ENCODE measurements at places on chromosomes 2 and 18. TPM values are rescaled to one million over a fixed set of nuclear protein-coding genes. Genes with fewer than 3 reads are reported as not detected.

WNT6 gene
- total RNA-seq, result 0.37 TPM

MTERF4 gene
- total RNA-seq, result 25.5 TPM

CFC1 gene
- not detected for total RNA-seq

FOXD4L1 gene
- not detected for total RNA-seq

CDH2 gene
- total RNA-seq, result 0.84 TPM

LRRC30 gene
- not detected for total RNA-seq

ACTR1B gene
- total RNA-seq, result 71.3 TPM

YES1 gene
- 83.4 TPM for total RNA-seq

IL37 gene
- not detected for total RNA-seq

DCDC2C gene
- not detected for total RNA-seq

NT5C1B gene
- not detected for total RNA-seq

LRP2 gene
- 0.05 TPM for total RNA-seq

CHRND gene
- not detected for total RNA-seq

IL1A gene
- not detected for total RNA-seq

DPP10 gene
- 8.1 TPM for total RNA-seq

ZBTB7C gene
- total RNA-seq, result 25.1 TPM

TDRD15 gene
- total RNA-seq, result not detected

ANKRD30B gene
- total RNA-seq, result not detected

POTEC gene
- total RNA-seq, result not detected

MAP2 gene
- total RNA-seq, result 1.4 TPM

RGPD3 gene
- 0.05 TPM for total RNA-seq

ALPI gene
- 9.4 TPM for total RNA-seq

SCN9A gene
- total RNA-seq, result 6.4 TPM

PFN4 gene
- total RNA-seq, result 0.27 TPM

NPPC gene
- total RNA-seq, result not detected

MAPRE3 gene
- 21.6 TPM for total RNA-seq

MAB21L4 gene
- 22.2 TPM for total RNA-seq

SH3RF3 gene
- total RNA-seq, result 1.3 TPM

RESP18 gene
- total RNA-seq, result not detected

COL3A1 gene
- total RNA-seq, result 119 TPM

EPB41L3 gene
- 43.3 TPM for total RNA-seq

TUBA4B gene
- total RNA-seq, result not detected

SLC30A3 gene
- not detected for total RNA-seq

PAX3 gene
- total RNA-seq, result 0.16 TPM

IL1B gene
- total RNA-seq, result 5.7 TPM

RAB31 gene
- total RNA-seq, result 4.7 TPM

UNC80 gene
- total RNA-seq, result 0.16 TPM

REL gene
- 31.5 TPM for total RNA-seq

IL18R1 gene
- 3.0 TPM for total RNA-seq

POTEF gene
- not detected for total RNA-seq

RASGRP3 gene
- total RNA-seq, result 3.6 TPM

MYCN gene
- 1.7 TPM for total RNA-seq

DNAH6 gene
- total RNA-seq, result 1.8 TPM

CD8B2 gene
- not detected for total RNA-seq

IL1R1 gene
- total RNA-seq, result 13.9 TPM

FTCDNL1 gene
- total RNA-seq, result 1.3 TPM

C2orf80 gene
- not detected for total RNA-seq

MRPS9 gene
- total RNA-seq, result 48.4 TPM

ERCC3 gene
- total RNA-seq, result 27.8 TPM

Data from colonic mucosa (tissue), 4 donors.